ENCODE measurements at places on chromosomes 3 and 15.

- no peak for DNase-seq
Measured at GRCh38 chr15:46409841-46410301, 775.0 kb downstream of the SQOR start.

DNA sequence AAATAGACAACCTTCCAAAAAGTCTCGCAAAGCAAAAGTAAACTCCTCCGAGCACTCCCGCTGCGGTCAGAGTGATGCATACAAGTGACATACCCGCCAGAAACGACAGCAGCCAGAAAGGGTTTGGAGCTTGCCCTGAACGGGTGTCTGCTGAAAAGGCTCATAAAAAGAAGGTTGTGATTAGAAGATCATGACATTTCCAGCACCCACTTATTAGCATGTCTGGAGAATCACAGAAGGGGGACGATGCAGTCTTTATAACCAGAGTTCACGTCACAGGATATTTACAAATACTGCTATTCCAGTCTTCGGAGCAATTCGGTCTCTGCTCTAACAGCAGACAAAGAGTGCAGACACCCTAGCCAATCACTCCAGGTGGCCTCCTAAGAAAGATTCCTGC, 59.1 kb upstream of the FRMD4B start:
- DNase-seq, result no peak

DNA sequence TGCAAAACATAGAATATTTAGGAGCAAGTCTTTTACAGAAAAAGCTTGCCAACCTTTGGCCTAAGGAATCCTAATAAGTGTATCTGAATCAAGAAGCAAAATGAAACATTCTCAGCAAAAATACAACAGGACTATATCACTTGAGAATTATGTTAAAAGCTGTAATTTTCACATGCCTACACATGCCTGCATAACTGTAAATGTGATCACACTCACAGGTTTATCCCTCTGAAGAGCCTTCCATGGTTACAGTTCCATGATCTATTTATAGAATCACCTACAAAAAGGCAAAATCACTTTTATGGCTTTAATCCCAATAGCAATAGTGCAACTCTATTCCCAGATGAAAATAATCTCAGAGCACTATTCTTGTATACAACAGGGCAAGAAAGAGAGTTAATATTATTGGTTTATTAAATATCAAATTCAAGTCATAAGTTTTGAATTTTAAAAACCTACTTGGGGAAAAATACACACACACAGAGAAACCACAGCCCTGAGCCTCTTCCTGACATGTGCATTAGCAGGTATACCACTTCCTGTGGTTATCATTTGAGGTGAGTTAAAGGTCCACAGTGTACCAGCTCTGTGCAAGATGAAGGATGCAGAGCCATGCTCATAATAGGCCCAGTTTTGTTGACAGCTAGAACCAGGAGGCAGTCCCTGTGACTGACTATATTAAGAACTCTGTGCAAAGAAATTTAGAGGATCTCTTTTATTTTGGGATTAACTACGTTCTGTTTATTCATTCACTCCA, 252.5 kb upstream of the TGFBR2 start:
- peak; percentile 78 for DNase-seq

GRCh38 chr15:53978253-53978906, at the start of gene UNC13C:
Gene UNC13C, plus strand, starts transcription at chr15:53978441. Its CDS starts 34,463 bp downstream, at chr15:54012904.
- no peak for DNase-seq

DNA sequence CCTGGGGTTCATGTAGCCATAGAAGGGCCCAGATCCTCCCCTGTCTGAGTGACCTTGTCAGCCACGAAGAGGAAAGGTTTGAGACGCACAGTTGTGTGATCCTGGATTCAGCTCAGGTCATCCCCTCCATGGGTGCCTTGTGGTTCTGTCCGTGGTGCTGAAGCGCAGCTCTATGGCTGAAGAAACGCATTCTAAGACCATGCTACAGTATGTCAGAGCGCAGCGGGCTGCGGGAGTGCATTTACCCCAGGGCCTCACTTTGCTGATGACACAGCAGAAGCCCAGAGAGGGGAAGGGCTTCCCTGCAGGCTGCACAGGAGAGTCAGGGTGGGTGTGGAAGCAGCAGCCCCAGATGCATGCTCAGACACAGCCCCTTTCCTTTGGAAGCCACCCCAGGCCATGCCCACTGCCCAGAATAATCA, 68.8 kb upstream of the IQSEC1 start:
- peak; percentile 36 for DNase-seq

DNA sequence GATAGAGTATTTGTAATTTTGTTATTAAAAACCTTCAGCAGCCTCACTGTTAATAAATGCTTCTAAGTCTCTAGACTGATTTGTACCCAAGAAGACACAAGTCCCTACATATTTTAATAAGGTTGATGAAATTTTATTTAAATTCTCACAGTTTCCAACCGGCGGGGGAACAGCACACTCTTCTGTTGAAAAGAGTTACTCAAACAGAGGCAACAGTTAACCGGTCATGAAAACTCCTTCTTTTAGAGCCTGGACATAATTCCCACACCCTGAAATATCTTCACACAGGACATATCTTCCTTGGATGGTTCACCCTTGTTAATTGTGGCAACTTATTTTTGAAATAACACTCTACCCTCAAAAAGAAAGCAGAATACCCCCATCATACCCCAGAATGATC, 278.8 kb downstream of the FOXP1 start:
- no peak for DNase-seq

DNA sequence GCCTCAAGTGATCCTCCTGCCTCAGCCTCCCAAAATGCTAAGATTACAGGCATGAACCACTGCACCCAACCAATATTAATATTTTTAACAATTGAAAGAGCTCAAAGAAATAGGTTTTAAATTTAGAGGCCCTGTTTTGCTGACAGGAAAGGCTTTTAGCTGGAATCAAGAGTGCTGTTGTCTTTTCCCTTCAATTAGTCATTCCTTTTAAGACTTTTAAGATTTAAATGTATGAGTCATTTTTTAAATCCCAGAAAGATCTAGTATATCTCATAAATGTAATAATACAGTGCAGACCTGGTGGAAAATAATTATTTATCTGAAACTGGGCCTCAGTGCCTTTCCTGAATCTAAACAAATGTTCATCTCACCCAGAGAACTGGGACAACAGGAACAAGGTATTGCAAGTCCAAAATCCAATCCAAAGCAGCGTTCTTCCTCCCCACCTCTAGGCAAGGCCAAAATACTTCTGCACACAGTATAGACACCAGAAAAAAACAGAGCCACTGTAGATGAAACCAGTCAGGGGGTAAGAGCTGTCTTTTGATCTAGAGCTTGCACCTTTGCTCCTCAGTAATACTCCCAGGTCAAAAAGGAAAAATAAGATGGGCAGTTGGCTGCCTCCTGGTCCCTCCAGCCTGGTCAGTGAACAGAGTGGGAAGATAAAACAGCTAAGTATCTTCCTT, 14.4 kb downstream of the AGTR1 start:
- DNase-seq, result no peak

DNA sequence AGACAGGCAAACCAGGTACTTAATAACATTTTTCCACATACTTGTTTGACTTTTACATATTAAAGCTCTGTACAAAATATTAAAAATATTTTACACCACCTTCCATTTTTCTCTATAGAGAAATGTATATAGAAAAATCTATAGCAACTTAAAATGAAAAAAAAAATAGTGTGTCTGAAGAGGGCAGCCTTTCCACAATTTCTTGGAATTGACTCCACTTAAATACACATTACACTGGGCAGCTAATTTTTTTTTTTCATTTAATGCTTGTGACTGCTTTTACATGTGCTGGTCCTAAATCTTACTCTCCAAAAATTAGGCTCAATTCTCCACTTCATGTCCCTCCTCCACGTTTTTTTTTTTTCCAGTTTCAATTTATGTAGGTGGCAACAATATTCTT, 427.0 kb upstream of the RBMS3 start:
- no peak for DNase-seq

- DNase-seq, result no peak
Measured at GRCh38 chr15:73048624-73049295, 3.5 kb upstream of the NEO1 start.

DNA sequence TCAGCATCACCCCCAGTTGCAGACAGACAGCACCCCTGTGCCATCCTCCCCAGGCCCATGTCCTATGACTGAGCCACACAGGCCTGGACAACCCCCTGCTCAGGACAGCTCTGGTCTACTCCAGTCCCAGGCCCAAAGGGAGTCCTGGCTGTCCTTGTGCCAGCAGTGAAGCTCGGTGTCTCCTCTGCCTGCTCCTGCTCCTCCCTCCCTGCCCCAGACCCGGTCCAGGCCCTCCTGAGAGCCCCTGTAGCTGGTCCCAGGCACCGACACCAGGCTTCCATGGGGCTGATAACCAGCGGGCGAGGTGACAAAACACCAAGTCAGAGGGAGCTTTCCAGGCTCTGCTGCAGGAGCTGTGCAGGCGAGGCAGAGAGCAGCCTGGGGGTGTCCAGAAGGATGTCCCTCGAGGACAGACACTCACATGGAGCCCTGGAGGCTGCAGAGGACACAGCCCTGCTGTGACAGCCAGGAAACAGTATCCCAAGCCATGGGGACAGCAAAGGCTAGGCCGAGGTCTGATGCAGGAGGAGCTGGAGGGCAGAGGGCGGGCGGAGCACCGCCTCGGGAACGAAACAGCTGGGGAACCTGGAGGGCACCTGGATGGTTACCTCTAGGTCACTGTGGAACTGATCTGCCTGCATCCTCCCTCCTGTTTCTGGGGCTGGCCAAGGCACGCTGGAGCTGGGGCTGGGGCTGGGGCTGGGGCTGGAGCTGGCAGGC, 103.8 kb upstream of the PRR20G start:
- peak; percentile 28 for DNase-seq

DNA sequence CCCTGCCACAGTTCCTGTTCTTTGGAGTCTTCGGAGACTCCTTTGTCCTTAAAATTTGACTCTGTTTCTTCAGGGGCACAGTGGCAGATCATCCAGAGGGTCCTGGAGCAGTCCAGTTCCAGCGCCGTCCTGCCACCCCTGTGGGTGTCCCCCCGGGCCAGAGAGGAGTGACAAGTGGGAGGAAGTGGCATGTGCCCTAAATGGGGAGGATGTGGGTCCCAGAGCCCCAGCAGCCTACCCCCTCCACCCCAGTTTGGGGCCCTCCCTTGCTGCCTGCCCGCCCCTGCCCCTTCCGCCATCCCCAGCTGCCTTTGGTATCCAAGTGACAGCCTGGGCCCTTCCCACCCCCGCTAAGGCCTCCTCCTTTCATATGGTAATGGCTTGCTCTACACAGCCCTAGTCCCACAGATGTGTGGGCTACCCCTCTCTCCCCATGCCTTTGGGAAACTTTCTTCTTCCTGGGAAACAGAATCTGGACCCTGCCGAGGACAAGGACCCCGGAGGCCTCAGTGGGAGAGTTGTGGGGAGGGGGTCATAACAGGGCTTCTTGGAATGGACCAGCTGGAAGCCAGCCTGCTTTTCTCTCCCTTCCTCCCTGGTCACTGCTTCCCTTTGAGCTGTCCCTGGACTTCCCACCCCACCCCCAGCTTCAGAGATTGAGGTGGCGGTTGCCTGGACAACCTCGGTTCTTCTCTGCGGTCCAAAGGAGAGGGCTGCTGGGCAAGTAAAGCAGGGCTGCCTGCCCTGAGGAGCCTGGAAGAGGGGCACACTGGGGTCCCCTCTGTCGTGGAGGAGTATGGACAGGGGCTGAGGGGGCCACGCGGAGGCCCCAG, 43.2 kb downstream of the KLHL25 start:
- no peak for DNase-seq

DNA sequence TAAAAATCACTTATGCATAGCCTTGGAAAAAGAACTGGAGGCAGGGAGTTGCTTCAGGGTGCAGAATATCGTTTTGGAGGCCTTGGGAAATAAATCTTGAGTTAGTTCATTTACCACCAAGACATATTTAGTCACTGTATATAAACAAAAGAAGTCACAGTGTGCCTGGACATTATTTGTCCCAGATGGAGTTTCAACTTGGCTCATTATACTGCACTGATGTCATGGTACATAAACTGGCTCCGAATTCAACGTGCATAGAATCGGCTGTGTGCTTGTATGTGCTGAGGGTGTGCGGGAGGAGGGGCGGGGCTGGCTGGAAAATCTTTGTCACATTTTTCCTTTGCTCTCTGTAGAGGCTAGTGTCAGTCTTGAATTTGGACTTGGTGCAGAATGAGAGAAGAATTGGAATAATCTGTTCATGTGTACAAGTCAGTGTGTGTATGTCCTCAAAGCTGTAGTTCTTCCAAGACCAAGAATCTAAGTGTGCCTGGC, 86.6 kb downstream of the FNDC3B start:
- DNase-seq, result no peak

- peak; percentile 70 for DNase-seq
Measured at GRCh38 chr15:63833021-63833696, 589 bp downstream of the HERC1 start.

DNA sequence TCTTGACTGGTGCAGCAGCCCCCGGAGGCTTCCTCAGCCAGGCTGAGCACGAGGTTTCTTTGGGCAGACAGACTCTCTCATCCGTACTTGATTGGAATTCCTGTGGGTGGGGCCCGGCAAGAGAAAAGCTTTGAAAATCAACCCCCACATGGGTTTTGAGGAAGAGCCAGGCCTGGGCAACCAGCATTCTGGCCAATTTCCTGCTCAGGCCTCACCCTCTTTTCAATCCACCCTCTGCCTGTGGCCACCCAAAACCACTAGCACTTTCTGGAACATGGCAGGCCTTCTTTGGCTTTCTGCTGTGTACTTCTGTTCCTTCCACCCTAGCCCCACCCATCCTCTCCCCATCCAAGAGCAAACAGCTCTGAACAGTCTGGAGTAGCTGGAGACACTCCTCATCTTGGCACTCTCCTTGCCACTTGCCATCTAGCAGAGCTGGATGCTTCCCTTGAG, 5.9 kb downstream of the MYO5C start:
- DNase-seq, result no peak

GRCh38 chr15:75225951-75226732, 24.5 kb downstream of the C15orf39 start:
- DNase-seq, result no peak

- DNase-seq, result no peak
Measured at GRCh38 chr3:170701696-170702678, 116.1 kb upstream of the SLC7A14 start.

- peak; percentile 41 for DNase-seq
Measured at GRCh38 chr3:149512073-149512782, 37.7 kb downstream of the TM4SF4 start.

DNA sequence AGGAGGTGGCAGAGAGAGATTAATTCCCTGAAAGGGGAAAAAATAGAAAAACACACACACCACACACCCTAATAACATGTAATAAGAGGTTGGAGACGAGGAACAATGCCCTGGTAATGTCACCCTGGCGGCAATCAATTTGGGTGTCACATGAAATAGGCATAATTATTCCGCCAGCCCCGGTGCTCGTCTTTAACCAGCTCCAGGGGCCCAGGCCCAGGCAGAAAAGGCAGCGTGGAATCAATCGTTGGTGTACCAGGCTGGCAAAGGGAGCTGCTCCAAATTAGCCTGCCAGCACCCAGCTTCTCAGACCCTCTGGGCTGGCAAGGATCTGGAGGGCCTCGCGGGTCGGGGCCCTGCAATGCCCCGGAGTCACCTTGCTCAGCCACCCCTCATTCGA, 5.6 kb downstream of the LINGO1 start:
- no peak for DNase-seq

GRCh38 chr15:51377038-51377786, 35.8 kb downstream of the GLDN start:
- DNase-seq, result no peak

- DNase-seq, result no peak
Measured at GRCh38 chr3:109933576-109933975, 596.2 kb upstream of the DPPA4 start.

Measured in Peyer's patch (tissue), 4 donors.